ENCODE measurements at places on chromosomes 5 and 9.

DNA sequence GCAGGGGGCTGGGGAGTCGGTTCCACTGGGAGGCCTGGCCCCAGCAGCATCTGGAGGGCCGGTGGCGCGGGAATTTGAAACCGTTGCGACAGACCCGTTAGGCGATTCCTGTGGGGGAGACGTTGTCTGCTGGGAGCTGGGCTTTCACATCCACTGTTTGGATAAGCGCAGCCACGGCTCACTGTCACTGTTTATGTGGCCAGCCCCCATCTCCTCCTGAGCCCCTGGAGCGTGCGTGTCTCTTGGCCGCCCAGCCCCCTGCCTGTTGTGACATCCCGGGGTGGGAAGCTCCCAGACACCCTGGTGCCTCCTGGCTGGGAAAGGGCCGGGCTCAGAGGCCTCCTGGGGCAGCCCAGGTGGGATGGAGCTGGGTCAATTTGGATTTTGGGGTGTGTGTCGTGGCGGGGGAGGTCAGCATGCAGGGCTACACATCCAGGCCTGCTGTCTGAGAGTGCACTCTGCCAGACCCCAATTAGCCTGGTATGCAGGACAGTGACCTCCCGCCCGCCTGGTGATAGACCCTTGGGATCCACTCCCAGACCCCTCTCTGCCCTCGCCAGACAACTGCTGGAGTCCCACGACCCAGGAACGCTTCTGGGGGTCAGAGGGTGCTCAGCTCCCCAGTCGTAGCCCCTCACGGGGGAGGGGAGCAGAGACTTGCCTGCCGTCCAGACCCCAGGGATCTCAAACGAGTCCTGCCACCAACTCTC, 62.0 kb upstream of the RNU6ATAC start:
- DNase-seq, result peak; percentile 15

GRCh38 chr5:103402851-103403250, 144.3 kb downstream of the MACIR start:
- no peak for DNase-seq

DNA sequence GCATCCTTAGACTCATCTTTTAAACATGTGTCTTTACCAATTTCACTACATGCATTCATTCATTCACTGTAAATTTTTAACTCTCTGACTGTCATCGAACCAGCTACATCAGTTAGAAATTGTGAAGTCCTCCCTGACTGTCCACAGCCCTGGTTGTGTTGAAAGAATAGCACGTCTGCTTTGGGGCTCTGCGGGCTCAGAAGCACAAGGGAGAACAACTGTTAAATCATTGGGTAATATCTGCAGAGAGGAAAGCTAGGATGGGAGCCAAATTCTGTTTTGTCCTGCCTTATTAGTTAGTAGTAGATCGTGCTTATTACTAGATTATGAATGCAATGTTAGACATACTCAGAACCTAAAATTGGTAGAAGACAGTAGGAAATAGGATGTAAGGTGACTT, 26.3 kb upstream of the FAM120AOS start:
- no peak for DNase-seq

DNA sequence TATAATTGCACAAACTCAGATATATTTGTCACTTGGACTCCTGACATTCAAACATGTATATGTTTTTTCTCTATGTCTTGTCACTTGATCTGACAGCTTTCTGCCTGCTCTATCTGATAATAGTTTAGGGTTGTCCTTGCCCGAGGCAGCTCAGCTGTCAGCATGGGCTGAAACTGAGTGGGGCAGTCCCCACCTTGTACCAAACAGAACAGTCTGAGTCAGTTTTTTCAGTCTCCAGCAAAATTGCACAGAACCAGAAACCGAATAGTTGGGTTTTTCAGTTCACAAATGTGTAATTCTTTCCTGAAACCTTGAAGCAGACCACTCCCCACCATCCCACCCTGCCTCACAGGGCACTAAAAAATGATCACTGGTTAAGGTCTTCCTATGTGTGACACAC, 9.5 kb upstream of the HAND1 start:
- DNase-seq, result no peak

DNA sequence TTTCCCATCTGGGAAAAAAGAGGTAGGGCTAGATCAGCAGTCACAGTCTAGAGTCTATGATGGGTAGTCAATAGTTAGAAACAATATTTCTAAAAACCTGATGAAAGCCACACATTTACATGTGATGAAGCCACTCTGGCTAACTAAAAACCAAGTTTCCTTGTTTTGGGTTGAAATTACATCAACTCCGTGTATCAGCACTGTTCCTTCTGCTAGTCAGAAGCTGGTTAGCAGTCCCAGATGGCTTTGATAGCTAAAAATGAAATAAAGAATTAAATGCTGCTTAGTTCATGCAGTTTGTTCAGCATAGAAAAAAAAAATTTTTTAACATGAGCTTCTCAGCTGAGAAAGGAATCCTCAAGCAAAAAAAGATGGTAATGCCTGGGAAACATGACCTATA, 136.7 kb downstream of the FAM114A2 start:
- no peak for DNase-seq

- no peak for DNase-seq
These were observed 42.3 kb downstream of the IPPK start for GRCh38 chr9:92627651-92628050.

DNA sequence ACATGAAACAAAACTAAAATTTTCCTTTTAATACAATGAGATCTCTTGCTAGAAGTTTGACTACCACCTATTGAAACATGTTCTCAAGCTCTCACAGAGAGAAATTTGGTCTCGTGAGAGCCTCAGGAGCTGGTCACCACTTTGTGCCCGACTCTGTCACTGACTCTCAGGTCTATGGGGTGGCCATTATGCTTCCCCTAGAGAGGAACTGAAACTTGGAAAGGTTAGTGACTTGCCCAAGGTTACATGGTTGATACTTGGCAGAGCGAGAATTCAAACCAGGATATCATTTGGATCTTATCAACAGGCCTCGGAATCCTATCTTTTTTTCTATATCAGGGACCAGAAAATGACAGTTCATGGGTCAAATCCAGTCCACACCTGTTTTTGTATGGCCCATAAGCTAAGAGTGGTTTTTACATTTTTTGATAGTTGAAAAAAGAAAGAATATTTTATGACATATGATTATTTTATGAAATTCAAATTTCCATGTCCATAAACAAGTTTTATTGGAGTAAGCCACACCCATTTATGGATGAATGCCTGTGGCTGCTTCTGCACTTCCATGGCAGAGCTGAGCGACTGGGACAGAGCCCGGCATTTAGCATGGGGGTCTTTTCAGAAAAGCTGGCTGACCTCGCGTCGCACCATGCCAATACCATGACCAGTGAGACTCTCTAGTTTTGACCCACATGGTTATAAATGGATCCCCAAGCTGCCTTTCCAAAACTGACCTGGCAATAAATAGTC, 44.8 kb upstream of the EQTN start:
- DNase-seq, result no peak

- DNase-seq, result no peak
These were observed 14.9 kb upstream of the HRH2 start for GRCh38 chr5:175642998-175643397.

DNA sequence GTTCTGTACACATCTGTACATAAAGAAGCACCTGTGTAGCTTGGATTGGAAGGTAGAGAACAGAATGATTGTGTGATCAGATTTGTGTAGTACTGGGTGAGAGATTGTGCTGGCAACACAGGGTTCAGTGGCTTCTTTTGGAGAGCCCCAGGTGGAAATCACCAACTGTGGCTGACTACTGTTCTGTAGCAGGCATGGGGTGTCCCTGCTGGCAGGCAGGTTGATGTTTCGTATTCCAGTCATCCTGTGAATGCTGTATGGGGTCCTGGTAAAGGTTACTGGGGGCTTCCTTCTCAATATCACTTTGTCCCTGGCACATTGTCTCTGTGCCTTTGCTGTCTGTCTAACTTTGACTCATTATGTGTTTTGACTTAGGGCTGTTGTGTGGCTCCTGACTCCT, 5.3 kb downstream of the ASPN start:
- no peak for DNase-seq

- DNase-seq, result no peak
These were observed 166.8 kb downstream of the HSD17B3 start for GRCh38 chr9:96135076-96135752.

GRCh38 chr5:130985776-130986175, 179.3 kb downstream of the HINT1 start:
- no peak for DNase-seq

DNA sequence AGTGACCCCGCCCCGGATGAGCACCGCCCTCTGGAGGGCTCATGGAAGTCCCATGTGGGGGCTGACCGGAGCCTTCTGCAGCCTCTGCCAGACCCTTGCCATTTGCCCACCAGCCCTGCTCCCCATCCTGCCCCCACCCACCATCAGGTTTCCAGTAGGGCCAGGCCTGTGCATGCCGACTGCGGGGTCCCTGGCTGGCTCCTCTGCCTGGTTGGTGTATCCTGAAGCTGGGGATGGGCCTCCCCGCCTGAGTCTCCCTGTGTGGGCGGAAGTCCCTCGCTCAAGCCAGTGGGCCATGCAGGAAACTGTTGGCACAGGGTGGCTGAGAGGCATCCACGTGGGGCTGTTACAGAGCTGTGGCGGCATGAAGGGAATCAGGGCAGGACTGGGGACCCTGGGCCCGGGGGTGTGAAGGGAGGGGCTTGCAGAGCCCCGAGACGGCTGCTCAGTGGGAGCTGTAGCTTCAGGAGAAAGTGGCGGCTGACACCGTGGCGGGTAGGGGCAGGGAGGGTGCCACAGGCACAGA, 88.7 kb downstream of the RXRA start:
- DNase-seq, result no peak

GRCh38 chr5:160380041-160380440, 9.6 kb upstream of the C1QTNF2 start:
- DNase-seq, result no peak

DNA sequence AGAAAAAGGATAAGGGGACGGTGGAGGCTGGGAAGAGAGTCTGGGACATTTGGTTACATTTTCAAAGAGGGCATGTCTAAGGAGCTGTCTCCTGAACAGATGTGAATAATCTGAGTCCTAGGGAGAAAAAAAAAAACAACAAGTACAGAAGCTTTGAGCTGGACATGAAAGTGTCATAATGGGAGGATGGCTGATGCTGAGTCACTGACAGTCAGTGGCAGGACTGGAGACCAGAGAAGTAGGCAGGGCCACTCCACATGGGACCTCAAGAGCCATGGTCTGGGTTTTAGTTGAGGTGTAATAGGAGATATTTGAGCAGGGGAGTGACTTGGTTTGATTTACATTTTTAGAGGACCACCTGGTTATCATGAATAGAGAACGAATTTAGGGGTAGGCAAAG, 70.6 kb downstream of the DPYSL3 start:
- no peak for DNase-seq

DNA sequence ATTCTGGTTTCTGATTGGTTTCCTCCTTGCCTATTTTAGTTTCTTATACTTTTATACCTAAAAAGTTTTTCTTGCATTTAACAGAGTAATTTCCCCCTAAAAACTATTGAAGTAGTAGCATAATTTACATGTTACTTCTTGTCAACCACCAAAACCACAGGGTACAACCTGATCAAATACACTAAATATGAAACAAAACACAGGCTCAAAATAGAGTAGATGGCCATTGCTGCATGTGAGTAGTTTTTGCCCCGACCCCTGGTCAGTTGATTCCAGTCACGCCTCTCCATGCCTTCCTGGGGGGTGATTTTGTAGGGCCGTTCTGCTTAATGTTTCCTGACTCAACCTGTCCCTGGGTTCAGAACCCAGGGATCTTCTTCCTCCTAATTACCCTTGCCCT, 101.8 kb downstream of the TLE4 start:
- no peak for DNase-seq

- DNase-seq, result no peak
These were observed 106.6 kb downstream of the PLCXD3 start for GRCh38 chr5:41403846-41404245.

GRCh38 chr9:137606734-137607138, 1.2 kb downstream of the ARRDC1 start:
- no peak for DNase-seq

DNA sequence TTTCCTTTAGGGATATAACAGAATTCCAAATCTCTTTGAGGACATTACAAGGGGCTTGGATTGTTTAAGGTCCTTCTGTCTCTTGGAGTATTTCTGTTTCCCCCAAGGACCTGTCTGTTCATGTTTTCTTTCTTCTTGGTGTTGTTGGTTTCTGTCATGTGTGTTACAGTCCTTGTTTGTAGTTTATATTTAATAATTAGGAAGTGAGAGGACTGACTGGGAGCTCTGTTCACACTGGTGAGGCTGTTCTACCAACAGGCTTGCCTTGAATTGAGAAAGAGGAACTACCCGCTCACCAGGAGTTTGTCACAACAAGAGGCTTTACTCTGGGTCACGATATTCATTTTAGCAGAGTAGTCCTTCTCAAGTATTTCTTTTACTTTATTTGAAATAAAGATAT, 119.2 kb upstream of the SV2C start:
- DNase-seq, result no peak

DNA sequence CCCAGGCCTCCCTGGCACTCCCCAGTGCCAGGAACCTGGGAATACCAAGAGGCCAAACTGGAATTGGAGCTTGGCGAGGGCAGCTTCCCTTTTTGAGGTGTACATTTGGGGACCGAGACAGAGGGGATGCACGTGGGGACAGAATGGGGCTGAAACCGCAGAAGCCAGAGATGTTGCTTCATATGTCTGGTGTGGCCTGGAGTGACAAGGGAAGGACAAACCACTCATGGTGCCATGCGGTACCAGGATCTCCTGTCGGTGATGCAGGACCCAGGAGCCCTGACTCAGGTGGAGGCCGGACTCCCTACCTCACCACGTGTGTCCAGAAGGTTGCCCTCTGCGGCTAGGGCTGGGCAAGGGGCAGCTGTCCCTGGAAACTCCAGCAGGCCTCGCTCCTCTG, 4.0 kb upstream of the CSF2 start:
- DNase-seq, result no peak

DNA sequence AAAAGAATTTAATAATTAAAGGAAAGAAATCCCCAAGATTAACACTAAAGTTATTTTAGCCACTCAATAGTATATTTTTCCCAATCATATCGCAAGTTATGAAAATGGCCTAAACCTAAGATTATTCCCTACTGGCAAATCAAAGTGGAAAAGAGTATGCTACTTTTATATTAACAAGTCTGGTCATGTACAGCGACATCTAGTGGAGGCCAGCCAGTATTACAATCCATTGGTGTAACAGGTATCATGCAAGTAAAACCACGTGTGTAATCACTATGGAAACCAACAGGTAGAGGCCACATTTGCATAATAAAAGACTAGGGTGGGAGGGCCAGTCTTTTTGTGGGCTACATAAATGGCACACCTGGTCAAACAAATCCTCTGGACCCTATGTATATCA, 976.4 kb upstream of the CDH9 start:
- DNase-seq, result no peak

- no peak for DNase-seq
These were observed 76.3 kb downstream of the AOPEP start for GRCh38 chr9:94802793-94803192.

DNA sequence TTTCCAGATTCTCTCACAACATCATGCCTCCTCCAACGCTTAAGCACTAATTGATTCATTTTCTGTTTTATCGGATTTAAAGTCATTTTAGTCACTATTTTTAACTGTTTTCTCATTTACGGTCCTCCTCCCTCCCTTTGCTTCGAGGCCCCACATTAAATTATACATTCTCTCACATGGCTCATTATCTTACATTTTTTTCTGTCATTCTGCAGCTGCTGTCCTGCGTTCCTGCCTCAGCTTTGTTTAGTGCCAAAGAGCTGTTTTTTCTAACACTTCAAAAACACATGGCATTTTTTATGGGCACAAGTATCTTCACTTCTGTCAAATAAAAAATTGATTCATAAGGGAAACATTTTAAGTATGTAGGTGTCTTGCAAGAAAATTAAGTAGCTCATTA, 130.1 kb upstream of the FST start:
- no peak for DNase-seq

All from left ventricle myocardium inferior (tissue), 1 donor.